ENCODE measurements at places on chromosomes 5 and 9.

DNA sequence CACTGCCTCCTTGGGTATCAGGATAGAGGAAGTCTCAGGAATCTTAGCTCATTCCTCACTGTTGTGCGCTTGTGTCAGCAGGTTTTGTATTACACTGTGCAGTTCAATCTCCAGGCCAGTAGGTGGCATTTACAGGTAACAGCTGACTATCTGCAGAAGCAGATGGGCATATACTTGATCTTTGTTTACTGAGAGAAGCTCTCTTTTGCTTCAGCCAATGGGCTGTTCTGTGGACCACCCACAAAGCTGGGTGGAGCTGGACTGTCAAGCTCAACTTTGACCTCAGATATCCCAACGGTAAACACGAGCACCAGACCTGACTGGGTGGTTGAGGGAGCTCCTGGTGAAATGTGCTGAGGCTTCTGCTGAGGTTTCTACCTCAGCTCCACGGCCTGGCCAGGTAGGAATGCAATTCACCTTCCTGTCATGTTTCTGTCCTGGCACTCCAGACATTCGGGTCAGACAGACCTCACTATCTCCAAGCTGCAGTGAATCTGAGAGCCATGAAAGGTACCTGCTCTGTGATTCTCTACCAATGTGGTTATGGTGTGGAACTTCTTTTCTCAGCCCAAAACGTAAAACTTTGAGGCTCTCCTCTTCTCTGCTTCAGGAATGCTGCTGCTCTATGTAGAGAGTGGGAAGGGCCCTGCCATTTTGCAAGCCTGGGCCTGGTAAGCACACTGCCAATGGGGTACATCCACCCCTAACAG lies 167.9 kb upstream of the ACTBL2 start:
- DNase-seq = peak; percentile 84

DNA sequence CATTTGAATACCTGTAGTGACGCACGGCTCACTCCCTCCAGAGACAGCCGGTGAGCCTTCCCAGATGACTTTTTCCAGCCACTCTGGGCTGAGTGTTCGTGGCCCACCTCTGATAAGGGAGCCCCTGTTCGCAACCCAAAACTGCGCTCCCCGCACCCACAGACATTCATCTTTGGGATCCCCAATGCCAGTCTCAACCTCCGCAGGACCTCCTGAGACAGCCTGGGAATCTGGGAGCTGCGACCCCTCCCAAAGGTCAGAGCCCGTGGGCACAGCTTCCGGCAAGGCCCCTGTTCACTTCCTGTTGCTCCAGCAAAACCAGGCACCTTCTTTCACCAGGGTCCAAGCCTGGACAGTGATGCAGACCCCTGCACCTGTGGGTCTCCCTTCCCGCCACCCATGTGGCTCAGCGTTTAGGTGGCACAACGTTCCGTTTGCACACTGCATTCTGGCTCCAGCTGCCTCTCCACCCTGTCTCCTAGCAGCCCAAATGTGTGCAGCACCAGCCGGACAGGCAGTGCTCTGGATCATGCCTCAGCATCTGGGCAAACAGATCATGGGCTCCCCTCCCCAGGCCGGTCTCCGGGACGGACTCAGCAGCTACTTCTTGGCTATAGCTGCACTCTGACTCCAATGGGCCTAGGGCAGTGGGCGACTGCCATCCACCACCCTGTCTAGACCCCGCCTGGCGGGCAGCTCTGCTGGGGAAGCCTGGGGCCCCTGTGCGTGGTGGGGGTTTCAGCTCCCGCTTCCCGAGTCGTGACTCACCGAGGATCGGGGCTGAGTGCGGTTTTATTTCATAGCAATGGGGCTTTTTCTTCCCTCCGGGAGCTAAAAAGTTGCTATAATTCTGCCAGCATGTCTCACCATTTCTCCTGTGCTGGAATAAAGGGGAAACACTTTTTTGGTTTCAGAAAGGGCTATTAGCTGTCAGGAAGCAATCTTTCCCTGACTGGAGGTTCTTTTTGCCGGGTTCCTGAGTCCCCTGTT lies 156.0 kb downstream of the OLFM1 start:
- no peak for DNase-seq

GRCh38 chr5:10736354-10736753 lies 24.7 kb downstream of the DAP start:
- no peak for DNase-seq

GRCh38 chr9:84145780-84146179 lies 165.2 kb downstream of the RMI1 start:
- DNase-seq = no peak

DNA sequence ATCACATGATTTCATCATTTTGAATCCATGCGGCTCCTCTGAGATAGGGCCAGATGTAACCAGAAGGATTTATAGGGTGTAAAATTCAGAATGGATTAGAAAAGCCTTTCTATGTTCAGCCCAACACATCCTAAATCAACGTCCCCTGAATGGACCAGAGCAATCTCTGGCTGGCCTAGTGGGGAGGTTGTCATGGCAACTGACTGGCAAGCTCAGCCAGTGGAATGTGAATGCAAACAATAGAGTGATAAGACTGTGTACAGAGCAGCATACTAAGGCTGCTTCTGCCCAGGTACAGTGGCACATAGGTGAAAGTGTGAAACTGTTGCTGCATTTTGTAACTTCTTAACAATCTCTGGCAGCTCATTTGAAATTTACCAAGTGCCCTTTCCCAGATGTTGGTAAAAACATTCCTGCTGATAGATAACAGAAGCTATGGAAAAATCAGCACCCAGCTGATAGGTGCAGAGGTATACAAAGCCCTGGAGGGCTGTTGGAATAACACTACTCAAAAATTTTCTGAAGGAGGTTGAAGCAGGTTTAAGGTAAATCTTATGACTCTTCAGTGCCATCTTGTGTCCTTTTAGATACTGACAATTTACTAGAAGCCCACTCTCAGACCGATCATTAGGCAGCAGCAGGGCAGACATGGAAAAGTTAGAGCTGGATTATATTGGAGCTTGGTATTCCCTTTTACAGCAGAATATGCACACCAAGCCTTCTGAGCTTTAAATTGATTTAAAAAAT lies 267.2 kb downstream of the RAB3C start:
- peak; percentile 84 for DNase-seq

- no peak for DNase-seq
These were observed 8.8 kb upstream of the TENT4A start for GRCh38 chr5:6704361-6704851.

DNA sequence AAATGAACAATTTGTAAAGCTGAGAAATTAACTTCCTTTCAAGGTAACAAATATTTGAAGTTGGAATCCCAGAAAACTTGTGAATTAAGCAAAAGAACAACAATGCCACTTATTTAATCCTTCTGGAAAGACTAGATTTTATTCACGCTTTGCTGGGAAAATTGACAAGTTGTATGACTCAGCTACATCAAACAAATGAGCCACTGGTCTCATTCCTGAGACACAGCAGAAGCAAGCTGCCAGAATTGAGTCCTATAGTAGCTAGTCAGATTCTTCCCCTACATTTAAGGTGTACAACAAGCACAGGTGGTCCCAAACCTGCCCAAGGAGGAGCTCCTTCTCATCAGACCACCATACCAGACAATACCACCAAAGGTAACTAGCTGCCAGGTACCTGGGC lies 280.7 kb downstream of the SPOCK1 start:
- DNase-seq = no peak

DNA sequence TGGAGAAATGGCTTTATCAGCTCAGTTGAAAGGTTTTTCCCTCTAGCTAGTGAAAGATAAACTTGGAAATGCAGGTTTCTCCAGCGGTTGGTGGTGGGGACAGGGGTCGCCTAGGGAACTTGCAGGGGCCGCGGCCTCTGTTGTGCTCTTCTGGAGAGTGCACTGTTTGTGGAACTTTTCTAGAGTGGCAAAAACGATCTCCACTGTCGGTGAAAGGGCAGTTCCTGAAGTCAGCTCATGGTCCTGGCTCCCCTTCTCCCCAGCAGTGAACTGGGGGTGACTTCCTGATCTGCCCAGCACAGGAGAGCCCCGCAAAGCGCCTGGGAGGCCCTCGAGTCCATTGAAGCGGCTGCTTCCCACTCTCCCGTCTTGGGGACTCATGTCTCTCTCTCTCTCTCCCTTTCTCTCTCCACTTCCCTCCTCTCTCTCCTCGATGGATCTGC lies 3.2 kb downstream of the IRX1 start:
- no peak for DNase-seq

DNA sequence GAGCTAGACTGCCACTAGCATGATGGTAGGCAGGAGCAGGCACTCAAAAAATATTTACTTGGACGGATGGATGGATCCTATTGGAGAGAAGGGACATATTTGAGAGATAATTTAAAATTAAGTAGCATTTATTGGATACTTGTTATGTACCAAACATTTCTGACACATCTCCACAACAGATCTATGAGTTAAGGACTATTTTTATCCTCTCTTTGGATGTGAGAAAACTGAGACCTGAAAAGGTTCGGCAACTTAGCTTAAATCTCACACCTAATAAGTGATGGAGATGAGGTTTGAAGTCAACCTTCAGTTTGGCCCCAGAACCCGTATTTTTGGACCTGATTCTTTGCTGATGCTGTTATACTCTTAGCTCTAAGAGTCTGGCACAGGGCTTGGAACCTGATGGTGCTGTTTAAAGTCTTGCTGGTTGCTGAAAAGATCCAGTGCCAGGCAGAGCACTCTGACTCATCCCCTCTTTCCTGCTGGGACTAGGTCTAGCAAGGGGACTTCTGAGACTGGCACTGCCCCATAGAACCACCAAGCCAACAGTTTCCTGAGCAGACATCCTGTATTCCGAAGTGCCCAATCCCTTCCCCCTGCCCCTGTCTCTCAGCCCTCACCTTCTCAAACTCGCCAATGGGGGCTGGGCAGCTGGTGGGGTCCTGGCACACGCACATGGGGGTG lies 15.6 kb downstream of the SPARC start:
- DNase-seq = no peak

DNA sequence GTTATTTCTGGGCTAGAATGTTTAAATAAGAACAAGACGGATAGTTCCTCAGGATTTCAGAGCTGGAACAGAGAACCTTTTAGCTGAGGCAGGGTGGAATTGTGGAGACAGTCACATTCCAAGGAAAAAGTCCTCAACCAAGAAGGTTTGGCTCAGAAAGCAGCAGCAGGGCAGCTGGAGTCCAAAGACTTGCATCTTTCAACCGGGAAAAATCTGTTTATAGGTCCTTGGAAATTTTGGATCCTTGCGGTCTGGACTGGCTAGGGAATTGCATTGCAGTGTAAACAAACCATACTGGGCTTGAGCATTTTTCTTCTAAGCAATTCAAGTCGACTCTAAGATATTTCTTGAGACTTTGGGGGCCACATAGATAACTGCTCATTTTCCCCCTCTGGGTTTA lies 40.8 kb upstream of the HMHB1 start:
- no peak for DNase-seq

DNA sequence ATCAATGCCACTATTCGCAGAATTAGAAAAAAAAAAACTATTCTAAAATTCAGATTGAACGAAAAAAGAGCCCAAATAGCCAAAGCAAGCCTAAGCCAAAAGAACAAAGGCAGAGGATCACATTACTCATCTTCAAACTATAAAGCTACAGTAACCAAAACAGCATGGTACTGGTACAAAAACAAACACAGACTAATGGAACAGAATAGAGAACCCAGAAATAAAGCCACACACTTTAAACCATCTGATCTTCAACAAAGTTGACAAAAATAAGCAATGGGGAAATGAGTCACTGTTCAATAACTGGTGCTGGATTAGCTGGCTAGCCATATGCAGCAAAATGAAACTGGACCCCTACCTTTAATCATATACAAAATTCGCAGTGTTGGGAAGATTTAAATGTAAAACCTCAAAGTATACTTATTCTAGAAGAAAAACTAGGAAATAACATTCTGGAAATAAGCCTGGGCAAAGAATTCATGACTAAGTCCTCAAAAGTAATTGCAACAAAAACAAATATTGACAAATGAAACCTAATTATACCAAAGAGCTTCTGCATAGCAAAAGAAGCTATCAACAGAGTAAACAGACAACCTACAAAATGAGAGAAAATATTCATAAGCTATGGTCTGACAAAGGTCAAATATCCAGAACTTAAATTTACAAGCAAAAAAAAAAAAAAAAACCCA lies 153.7 kb downstream of the NDUFS4 start:
- no peak for DNase-seq

DNA sequence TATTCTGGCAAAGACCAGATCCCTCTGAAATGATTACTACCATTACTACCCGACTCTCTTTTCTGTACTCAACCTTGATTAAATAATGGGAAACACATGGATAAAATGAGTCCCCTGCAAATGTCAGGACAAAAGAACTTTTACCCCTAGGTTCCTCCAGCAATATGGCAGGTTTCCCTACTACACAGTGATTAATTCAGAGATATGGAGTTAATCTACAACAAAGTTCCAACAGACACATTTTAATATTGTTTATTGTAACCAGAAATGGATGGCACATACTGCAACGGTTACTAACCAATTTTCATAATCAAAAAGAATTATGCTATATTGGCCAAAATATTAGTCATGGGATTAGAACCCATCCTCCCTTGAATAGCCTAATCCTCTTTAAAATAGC lies 294.8 kb downstream of the ATPSCKMT start:
- no peak for DNase-seq

DNA sequence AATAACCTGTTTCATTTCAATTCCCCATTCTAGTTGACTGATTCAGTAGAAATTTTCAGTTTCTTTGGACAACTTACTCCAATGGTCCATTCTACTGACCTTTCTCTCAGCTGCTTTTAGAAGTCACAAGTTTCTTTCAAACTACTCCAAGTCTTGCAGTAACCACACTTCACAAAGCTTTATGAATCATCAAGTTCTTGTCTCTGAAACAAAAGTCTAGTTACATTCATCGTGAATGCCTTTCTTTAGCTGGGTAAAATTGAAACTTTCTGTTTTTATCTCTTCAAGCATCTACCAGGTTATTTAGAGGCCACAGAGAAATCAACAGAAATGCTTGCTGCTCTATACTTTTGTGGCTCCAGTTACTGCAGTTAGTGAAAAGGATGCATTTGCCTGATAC lies 405.4 kb downstream of the TMEM232 start:
- no peak for DNase-seq

- DNase-seq = no peak
These were observed 23.9 kb downstream of the TMEM215 start for GRCh38 chr9:32807217-32807616.

GRCh38 chr5:150431574-150431973 lies 18.0 kb downstream of the RPS14 start:
- no peak for DNase-seq

DNA sequence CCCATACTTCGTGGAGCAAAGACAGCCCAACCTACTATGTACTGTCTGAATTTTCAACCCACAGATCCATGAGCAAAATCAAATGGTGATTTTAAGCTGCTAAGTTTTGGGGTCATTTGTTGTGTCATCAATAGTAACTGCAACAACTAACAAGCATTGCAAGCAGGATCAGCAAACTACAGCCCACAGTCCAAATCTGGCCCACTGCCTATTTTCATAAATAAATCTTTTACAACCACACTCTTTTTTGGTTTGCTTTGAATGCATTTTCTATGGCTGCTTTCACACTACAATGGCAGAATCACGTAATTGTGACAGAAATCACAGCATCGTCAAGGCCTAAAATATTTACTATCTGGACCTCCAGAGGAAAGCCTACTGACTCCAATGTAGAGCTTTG lies 237.2 kb upstream of the TRIM32 start:
- DNase-seq = no peak

- DNase-seq = no peak
These were observed 28.3 kb downstream of the EBF1 start for GRCh38 chr5:159071382-159071781.
